Iris pigment epithelial cell (primary cell): ENCODE measurements at places on chromosomes 11 and 22.

GRCh38 chr22:19571995-19572394 lies 47.8 kb upstream of the CLDN5 start:
- DNase-seq, result no peak

GRCh38 chr11:1963864-1964263 lies 16.7 kb downstream of the MRPL23 start:
- DNase-seq, result no peak

- DNase-seq, result no peak
Measured at GRCh38 chr11:60447070-60447469, 8.6 kb upstream of the MS4A1 start.

- peak; percentile 93 for DNase-seq
Measured at GRCh38 chr22:27885977-27886842, 32.8 kb downstream of the PITPNB start.

DNA sequence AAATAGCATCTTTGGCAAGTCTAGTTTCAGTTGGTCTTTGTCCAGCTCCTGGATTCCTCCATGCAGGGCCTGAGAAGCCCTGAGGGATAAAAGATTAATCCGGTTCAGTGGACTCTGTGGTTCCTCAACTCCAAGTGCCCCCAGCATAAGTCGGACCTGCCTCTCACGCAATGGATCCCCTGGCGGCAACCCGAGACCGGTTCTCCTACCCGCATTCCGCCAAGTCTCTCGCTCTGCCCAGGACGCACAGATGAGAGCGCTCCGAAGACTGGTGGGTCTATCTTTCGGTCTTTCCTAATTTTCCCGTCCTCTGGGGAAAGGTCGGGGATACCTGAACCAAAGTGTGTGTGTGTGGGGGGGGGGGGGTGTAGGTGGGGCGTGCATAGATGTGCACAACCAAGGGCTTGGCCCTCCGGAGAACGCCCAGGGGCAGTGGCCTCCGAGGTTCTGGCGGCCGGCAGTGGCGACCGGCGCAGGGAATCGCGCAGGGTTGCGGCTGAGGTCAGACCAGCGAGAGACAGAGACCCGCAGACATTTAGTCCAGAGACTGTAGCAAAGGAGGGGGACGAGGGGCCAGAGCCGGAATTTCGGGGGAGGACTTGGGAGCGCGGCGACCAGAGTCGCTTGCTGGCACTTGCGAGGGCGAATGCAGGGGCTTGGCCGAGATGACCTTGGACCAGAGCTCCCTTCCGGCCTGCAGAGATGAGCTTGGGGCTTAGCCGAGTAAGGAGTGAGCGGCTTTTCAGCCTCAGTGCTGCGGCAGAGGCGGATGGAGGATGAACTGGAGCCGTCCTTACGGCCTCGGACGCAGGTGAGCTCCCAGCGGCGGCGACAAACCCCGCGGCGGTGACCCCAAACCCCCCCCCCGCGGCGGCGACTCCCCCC lies 712 bp upstream of the SLC2A11 start:
- peak; percentile 45 for DNase-seq

DNA sequence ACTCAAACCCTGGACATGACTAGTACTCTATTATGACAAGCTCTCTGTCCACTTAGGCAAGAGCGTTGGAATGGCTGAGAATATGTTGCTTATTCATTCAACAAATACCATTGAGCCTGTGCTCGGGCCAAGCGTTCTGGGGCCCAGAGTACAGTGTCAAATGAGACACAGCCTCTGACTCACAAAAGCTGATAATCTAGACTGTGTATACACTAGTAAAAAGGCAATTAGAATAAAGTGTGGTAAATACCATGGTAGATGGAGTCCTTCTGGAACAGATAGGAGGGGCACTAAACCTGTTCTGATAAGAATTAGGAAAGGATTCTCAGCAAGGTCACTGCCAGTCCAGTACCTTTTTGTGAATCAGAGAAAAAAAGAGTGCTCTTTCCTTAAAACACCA lies 24.7 kb downstream of the KCNE3 start:
- peak; percentile 82 for DNase-seq

DNA sequence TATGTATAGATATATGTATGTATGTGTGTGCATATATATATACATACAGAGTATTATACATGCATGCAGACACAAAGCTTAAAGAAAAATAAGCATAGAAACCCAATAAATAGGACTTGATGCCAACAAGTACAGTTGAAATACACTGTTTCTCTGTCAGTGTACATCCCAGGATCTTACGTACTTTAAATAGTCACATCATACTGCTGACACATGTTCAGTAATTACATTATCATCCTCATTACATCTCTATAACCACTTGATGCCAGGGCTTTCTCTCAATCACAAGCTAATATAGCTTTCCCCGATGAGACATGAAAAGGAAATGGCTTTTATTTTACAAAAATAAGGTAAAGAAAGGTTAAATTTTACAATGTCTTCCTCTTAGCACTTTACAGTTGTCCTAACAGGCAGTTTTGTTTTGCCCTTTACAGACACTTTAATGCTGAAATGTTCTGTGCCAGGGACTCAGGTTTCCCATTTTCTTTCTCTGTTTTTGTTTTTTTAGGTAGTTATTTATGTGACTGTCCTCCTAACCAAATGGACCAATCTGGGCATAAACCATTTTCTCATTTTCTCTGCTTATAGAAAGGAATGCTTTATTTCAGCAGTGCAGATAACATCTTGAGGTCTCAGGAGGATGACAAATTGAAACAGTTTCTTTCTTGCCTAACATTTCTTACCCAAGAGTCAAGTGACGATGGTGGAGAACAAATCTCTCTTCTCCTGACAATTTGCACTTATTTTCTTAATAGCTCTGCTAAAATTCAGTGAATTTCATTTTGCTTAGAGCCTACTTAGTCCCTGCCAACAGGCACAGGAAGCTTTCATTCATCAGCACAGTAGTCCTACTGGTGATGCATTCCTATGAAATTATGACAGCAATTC lies 350.2 kb downstream of the TTC28 start:
- DNase-seq, result peak; percentile 65

DNA sequence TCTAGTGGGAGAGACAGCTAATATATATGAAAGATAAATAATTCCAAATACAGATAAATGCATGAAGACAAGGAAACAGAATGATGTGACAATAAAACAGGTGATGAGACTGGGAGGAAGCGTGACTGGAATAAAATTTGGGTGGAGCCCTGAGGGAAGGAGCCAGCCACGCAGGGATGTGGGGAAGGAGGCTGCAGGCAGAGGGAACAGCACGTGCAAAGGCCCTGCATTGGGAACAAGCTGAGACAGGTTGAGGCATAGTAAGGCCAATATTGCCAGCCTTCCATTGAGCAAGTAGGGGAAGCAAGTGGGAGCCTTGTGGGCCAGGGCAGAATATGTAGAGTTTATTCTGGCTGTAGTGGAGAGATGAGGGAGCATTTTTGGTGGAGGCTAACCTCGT lies 107.5 kb upstream of the CRYBB3 start:
- no peak for DNase-seq

- no peak for DNase-seq
Measured at GRCh38 chr11:121614636-121615240, 162.0 kb upstream of the SORL1-AS1 start.

- peak; percentile 95 for DNase-seq
Measured at GRCh38 chr22:32764330-32765131, 37.0 kb upstream of the TIMP3 start.

GRCh38 chr11:122093731-122094275 lies 22.2 kb downstream of the BLID start:
- DNase-seq, result peak; percentile 80
